MCF 10A (cell line): ENCODE measurements at places on chromosomes 3 and 15.

GRCh38 chr15:99732751-99733267 lies 428 bp downstream of the LYSMD4 start:
- DNase-seq = peak; percentile 26

- no peak for DNase-seq
These were observed 33.7 kb upstream of the MTHFS start for GRCh38 chr15:79930516-79930915.

- peak; percentile 89 for DNase-seq
These were observed 281.4 kb downstream of the ADAMTS17 start for GRCh38 chr15:100060276-100060926.

DNA sequence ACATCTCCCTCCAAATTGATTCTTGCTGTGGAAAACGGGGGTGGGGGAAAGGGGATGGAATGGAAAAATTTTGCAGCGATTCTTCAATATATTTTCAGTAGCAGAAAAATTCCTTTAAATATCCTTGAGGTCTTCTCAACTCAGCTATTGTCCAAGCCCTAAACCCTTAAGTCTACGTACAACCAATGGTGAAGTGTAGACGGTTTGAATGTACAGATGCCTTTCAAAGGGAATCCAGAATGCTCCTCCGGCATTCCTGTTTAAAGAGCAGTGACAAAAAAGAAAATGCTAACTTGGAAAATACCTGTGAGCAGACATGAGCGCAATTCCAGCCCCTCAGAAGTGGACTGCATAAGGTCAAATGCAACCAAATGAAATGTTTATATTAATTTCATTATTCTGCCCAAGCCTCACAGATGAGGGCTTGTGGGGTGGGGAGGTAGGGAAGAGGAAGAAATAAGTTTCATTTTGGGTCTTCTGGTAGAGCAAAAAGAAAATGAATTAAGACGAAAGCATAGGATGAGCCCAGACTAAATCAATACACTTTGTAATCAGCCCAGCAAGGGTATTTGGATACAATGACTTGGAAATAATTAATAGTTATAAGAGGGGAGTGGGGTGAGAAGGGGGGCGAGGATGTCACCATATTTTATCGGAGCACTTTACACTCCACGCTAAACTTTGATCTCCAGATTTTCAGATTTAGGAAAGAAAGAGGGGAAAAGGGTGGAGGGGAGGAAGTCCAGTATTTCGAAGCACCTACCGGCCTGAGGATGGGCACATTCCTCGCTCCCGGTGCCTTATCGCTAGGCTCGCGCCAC lies 2.7 kb downstream of the FOXP1 start:
- DNase-seq = peak; percentile 36

DNA sequence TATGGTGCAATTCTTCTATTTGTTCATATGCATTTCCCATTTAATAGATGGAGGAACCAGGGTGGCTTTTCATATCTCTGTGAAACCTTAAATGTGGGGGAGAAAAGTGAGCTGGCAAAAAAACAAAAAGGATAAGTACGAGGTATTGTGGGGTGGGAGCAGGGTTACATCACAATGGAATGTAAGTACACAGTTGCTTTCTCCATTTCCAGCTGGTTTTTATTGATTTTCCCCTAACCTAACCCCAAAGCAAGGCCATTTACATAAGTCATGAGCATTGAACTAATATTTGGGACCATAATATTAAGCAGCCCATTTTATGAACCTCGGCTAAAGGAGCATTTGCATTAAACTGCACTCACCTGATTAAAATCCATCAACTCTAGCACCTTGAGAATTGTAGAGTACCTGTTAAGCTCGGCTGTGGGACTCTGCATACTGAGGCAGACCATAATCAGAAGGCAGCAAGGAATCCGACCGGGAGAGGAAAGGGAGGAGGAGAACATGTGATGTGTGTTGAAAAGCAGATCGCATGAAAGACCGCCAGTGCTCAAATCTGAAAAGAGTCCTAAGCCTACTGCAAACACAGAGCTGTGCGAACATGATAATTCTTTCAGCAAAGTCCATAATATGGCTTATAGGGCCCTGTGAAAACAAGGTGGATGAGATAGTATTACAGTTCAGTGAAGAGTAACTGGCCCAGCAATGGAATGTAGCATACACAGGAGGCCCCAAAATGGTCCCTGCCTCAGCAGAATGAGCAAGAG lies 513.4 kb downstream of the FHIT start:
- no peak for DNase-seq

GRCh38 chr3:102069211-102069662 lies 219.9 kb downstream of the NFKBIZ start:
- peak; percentile 76 for DNase-seq

DNA sequence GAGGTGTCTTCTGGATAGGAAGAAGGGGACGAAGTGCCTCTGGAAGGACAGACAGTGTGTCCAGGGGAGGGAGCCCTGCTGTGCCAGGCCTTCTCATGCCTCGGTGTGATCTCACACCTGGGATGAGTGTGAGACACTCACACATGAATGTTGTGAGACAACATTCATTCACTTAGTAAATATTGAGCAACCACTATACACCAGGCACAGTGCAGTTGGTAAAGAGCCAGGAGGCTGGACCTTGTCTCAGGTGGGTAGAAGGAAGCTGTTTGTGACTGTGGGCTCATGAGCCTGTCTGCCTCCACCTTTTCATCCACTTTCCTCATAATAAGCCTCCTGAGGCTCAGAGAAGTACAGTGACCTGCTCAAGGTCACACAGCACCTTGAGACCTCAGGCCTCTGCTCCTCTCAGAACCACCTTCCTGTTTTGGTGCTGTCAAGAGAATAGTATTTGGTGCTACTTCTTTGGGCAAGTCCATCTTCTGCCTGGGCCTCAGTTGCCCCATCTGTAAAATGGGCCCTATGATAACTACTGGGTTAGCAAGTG lies 20.9 kb downstream of the SLC6A6 start:
- peak; percentile 65 for DNase-seq

GRCh38 chr3:83096-83495 lies 113.5 kb upstream of the CHL1 start:
- DNase-seq = no peak

DNA sequence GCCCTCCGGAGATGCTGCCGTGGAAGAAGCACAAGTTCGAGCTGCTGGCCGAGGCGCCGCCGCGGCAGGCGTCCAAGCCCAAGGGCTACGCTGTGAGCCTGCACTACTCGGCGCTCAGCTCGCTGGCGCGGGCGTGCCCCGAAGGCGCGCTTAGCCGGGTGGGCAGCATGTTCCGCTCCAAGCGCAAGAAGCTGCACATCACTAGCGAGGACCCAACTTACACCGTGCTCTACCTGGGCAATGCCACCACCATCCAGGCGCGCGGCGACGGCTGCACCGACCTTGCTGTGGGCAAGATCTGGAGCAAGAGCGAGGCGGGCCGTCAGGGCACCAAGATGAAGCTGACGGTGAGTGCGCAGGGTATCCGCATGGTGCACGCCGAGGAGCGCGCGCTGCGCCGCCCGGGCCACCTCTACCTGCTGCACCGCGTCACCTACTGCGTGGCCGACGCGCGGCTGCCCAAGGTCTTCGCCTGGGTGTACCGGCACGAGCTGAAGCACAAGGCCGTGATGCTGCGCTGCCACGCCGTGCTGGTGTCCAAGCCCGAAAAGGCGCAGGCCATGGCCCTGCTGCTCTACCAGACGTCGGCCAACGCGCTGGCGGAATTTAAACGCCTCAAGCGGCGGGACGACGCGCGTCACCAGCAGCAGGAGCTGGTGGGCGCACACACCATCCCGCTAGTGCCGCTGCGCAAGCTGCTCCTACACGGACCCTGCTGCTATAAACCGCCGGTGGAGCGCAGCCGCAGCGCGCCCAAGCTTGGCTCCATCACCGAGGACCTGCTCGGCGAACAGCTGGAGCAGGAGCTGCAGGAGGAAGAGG lies 1.3 kb downstream of the FAM43A start:
- no peak for DNase-seq

GRCh38 chr15:85154061-85154460 lies 172.4 kb downstream of the PDE8A start:
- DNase-seq = no peak

- DNase-seq = no peak
These were observed 539 bp downstream of the RASSF1 start for GRCh38 chr3:50340147-50340447.

DNA sequence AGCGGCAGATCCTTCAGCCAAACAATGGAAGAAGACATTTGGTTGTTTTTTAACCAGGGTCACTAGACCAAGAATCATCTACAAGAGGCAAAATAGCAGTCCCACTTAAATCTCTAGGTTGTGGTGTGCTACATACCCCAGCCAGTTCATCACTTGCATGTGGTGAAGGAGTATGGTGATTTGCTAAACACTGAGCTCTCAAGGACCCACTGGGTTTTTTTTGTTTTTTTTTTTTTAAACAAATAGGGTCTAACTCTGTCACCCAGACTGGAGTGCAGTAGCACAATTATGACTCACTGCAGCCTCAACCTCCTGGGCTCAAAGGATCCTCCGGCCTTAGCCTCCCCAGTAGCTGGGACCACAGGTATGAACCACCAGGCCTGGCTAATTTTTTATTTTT lies 508.0 kb downstream of the FOXP1 start:
- no peak for DNase-seq

GRCh38 chr15:63042877-63043334 lies 359 bp downstream of the TPM1 start:
- DNase-seq = peak; percentile 40

DNA sequence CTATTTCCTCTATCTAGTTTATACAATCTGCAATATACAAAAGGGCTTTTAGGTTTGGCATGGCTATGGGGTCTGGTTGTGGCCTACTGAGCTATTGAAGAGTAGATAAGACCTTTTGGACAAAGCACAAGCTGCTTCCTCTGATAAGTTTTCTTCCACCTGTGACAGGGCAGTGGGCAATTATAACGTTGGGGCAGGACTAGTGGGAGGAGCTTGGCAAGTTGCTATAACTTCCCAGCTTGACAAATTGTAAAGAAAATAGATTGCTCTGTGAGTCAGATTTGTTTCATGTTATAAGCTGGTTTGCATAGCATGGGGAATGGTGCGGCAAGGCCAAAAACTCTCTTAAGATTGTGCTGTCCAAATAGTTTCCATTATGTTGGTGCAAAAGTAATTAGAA lies 64.9 kb downstream of the SLC7A14 start:
- peak; percentile 4 for DNase-seq

DNA sequence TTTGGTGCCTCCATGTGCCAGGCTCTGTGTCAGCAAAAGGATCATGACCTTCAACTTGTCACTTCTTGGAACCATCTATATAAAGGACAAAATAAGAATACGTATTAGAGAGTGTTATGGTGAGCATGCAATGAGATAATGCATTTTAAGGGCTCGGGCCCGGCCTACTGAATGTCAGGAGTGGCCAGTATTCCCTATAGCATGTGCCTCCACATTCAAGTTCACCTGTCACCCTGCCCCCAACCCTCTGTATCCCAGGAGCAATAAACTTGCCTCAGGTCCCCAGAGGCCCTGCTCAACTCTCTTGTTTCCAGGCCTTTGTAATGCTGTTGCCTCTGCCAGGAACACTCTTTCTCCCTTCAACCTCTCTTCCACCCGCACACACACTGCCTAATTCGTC lies 90.2 kb upstream of the SLC6A11 start:
- DNase-seq = no peak

DNA sequence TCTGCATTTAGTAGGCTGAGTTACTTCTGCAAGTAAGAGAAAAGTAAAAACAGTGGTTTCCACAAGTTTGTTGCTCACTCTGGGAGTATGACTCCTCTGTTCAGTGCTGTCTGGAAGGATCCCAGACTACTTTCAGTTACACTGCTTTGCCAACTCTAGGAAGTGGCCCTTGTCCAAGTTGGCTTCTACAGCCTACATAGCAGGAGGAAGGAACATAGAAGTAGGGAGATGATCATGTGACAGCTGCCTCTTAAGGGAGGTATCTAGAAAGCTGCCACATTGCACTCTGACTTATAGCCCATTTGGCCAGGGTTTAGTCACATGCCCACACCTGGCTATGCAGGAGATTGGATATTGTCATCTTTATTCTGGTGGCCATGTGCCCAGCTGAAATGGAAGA lies 298.1 kb downstream of the NSUN3 start:
- peak; percentile 43 for DNase-seq

- DNase-seq = peak; percentile 31
These were observed 6.8 kb downstream of the LTK start for GRCh38 chr15:41506796-41507341.

DNA sequence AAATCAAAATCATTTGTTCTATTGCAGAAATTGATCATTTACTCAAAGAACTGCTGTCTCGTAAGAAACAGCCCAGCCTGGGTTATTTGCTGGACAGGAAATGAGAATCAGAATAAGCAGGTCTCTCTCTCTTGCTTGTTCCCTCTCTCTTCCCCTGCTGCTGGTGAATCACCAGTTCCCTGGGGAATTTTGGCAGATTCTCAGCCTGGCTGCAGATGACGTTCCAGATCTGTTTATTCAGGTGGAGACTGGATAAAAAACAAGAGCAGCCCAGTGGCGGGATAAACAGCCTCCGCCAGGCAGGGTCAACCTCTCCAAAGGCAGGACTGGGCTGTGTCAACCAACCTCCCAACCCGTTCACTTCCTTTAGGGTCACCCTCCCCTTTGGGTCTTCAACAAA lies 72.1 kb downstream of the LRIG1 start:
- peak; percentile 97 for DNase-seq

- no peak for DNase-seq
These were observed 3.1 kb downstream of the CPLX3 start for GRCh38 chr15:74829486-74829885.

DNA sequence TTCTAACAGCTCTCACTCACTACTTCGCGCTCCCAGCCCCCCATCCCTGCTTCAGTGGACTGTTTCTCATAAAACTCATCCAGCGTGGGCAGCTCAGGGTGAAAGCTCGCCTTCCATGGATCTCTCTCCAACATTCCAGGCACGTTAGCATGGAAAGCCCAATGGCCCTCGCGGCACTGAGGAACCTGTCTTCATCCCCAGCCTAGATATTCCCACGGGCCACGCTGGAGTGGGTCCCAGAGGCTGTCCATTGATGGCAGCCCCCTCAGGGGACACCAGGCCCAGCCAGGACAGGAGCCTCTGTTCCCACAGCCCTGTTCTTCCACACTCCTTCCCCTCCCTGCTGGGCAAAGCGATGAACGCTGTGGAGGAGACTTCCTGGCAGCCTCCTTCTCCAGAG lies 121.1 kb downstream of the SEC22A start:
- no peak for DNase-seq

DNA sequence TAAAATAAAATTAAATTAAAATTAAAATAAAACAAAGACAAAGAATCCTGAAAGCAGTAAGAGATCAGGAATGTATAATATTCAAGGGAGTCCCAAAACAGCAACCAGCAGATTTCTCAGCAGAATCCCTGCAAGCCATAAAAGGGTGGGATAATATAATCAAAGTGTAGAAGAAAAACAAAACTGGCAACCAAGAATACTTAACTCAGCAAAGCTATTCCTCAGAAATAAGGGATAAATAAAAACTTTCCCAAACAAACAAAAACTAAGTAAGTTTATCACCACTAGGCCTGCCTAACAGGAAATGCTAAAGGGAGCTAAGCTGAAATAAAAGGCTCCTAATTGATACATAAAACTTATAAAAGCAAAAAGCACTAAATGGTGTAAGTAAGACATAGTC lies 29.8 kb downstream of the THBS1 start:
- no peak for DNase-seq

DNA sequence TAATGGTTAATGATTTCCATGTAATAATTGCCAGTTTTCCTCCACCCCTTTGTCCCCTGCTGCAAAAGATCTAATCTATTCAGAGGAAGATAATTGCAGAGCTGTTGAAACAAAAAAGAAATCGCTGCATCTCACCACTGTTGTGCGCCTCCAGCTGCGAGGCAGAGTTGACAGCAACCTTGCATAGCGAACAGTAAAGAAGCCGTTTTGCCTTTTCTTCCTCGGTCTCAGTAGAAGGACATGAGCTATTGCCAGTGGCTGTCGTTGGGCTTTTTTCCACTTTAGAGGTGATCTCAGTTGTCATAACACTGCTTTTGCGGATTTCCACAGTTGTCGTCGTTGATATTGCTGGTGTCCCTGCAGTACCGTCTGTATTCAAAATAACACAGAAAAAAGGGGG lies 314.2 kb downstream of the ZNF385D start:
- DNase-seq = no peak
